Epithelial cell of prostate (primary cell): ENCODE measurements at places on chromosomes 3 and 15.

DNA sequence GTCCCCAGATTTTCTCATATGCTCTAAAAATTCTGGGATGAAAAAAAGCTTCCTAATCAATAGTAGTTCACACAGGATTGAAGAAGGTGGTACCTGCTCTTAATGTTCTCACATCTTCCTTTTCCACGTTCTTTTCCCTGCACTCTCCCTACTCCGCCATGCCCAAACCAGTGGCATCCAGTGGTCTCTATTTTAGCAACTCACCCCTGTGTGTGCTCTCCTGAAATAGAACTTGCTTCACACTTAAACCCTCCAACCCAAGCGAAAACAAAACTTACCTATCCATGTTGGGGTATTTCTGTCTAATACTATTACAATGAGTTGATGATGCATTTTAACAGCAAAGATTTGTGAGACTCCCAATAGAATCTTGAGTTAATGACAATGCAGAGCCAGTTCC, 148.8 kb downstream of the PLD1 start:
- no peak for DNase-seq

DNA sequence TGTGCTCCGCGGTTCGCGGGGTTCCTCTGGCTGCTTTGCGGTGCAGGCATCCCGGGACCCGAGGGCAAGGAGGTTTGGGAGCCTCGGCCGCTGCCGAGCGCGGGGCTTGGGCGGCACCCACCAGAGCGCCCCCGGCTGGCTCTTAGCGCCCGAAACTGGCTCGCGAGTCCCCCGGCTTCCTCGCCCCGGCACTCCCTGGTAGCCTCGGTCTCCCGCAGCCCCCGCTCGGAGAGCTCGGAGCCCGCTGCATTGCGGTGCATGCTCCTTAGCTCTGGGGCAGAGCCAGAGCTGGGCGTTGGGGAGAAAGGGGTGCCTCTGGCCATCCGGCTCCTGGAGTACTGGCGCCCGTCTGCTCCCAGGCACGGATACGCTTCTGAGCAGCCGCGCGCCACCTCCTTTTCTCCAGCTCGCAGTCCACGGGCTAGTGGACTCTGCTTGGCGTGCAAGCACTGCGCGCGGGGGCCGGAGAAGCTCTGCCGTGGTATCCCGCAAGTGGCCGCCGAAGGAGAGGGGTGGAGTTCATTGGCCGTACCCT, 753 bp downstream of the EPHB1 start:
- DNase-seq, result no peak

GRCh38 chr3:46935168-46935858, 41.2 kb downstream of the CCDC12 start:
- DNase-seq, result peak; percentile 65

DNA sequence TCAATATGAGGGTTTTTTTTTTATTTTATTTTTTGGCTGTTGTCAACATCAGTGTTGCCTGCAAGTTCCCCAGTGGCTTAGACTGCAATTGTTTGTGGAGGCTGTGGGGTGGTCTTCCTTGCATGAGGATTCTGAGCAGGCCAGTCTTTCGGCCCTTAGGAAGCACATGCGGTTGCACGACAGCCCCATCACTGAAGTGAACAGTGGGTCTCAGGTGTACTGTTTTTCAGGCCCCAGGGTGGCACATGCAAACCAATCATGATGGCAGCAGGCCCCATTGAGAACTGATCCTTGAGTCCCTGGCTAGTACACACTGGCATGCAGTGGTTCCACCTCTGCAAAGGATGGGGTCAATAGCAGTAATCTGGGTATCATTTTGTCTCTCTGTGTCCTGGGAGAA, 768.7 kb downstream of the EPHA3 start:
- DNase-seq, result no peak

- DNase-seq, result no peak
Observed at GRCh38 chr3:42173307-42173706, 82.2 kb downstream of the TRAK1 start.

- no peak for DNase-seq
Observed at GRCh38 chr15:70420948-70421482, 323.3 kb upstream of the TLE3 start.

DNA sequence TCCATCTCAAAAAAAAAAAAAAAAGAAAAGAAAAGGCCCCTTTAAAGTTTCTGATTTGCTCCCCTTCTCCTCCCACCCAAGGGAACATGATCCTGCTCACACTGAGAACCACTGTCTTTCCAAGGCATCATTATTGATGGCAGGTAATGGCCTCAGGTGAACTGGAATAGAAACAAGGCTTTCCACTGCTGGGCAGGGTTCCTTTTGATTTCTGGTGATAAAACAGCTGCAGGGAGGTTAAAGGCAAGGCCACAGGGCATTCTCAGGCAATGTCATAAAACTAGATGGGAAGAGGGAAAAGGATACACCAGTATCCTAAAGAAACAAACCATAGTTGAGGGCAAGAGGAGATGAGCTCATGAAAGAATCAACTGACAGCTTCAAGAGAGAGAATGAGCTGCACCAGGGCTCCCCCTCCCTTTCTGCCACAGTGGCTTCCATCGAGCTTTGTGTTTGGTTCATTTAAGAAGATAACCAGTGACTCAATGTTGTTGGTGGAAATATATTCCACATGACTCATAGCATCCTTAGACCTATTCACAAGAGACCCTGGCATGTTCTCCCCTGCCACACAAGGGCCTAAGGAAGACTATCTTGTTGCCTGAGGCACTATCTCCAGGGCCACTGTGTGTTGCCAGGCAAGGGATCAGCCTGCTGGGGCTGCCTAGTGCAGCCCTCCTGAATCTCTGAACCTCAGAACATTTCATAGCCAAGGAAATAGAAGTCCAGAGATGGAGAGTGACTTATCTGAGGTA, 86.4 kb downstream of the WDR76 start:
- DNase-seq, result peak; percentile 69

DNA sequence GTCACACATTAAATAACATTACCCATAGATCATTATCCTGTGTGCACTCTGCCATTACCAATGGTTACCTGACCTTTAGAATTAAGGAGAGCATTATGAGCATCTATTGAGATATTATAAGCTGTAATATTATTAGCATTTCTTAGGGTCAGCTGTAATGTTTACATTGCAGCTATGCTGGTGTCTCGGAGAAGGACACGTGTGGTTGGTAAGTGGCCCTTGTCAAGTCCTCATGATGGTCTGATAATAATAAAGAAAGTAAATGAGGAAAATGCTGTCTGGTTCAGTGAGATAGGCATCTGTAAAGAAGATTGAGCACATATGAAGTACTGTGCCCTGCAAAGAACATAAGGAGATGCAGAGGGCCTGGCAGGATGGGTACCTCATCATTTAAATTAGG, 71.7 kb upstream of the ARL6 start:
- DNase-seq, result no peak

GRCh38 chr3:17590465-17590864, 152.0 kb downstream of the TBC1D5 start:
- no peak for DNase-seq

GRCh38 chr15:73403171-73403570, 34.4 kb upstream of the HCN4 start:
- no peak for DNase-seq

DNA sequence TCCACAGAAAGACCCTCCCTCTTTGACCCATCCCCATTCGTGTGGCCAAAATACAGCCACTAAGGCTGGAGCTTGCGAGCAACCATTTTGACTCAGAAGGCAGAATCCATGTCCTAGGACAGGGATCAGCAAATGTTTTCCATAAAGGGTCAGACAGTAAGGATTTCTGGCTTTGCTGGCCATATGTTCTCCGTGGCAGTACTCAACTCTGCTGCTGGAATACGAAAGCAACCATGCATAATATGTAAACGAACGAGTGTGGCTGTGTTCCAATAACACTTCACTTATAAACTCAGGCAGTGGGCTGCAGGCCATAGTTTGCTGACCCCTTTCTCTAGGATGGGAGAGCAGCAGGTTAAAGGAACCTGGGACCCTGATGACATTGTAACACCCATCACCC, 77.6 kb upstream of the WNT5A start:
- no peak for DNase-seq

- peak; percentile 84 for DNase-seq
Observed at GRCh38 chr3:5330152-5330810, 142.8 kb downstream of the EDEM1 start.

- no peak for DNase-seq
Observed at GRCh38 chr15:62121273-62122015, 43.6 kb downstream of the C2CD4B start.

- DNase-seq, result no peak
Observed at GRCh38 chr3:66467996-66468735, 32.7 kb downstream of the LRIG1 start.

GRCh38 chr15:80710635-80711554, 15.8 kb downstream of the ABHD17C start:
- DNase-seq, result no peak

DNA sequence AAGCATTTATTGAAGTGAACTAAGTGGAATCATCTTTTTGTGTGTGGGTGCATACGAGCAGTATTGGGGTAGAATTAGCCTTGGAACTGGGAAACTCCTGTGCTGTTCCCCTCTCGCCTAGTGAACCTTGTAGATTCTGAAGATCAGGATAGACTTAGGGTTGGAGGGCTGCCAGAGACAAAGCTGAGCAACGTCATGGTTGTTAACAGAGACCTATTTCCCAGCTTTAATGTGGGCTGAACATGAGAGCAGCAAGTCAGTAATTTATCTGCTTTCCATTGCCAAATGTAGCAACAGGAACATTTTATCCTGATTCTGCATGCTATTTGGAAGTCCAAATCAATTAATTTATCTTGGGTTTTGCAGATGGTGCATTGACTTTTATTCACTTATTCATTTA, 246.6 kb downstream of the IL20RB start:
- DNase-seq, result no peak

DNA sequence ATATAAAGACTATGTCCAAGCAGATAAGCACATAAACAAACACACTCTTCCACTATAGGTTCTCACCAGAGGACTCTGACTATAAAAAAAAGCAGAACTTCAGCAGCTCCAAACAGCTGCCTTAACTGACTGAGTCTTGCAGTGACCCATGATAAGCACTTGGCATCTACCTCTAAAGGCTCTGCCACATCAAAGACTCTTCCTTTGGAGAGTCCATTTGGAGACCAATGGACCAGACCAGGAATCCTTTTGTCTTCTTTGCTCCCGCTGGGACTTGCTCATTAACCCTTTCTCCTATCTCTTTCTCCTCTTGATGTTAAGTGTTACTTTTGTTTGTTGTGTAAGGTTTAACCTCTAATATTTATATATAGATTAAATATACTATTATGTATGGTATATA, 424.1 kb downstream of the RSL24D1 start:
- DNase-seq, result no peak

GRCh38 chr3:118966700-118967099, 67.9 kb downstream of the IGSF11 start:
- DNase-seq, result no peak

- no peak for DNase-seq
Observed at GRCh38 chr15:87619161-87619960, 637.2 kb downstream of the NTRK3 start.

GRCh38 chr3:65478551-65479500, 559.9 kb downstream of the MAGI1 start:
- no peak for DNase-seq

GRCh38 chr3:67593761-67594234, 60.6 kb downstream of the SUCLG2 start:
- no peak for DNase-seq

- peak; percentile 49 for DNase-seq
Observed at GRCh38 chr3:139457066-139457465, 19.2 kb downstream of the RBP2 start.

- DNase-seq, result no peak
Observed at GRCh38 chr15:96585484-96586386, 255.2 kb downstream of the NR2F2 start.

- no peak for DNase-seq
Observed at GRCh38 chr15:93265111-93265556, 176.1 kb upstream of the RGMA start.

DNA sequence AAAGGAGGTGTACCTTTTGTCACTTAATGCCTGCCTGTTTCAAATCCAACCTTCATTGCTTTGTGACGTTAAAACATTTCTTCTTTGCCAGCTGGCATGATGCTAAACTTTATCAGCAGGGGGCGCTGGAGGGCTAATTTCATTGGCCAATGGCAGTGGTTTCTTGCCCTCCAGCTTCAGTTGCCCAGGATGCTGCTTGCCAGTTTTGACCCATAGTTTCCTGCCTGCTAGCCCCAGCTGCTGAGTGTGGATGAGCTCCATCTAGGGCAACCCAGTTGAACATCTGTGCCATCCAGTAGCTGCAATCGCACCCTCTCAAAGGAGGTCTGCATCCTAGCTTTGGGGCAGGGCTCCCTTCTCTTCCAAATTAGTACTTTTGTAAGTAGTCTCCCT, 22.1 kb downstream of the ACKR2 start:
- no peak for DNase-seq

DNA sequence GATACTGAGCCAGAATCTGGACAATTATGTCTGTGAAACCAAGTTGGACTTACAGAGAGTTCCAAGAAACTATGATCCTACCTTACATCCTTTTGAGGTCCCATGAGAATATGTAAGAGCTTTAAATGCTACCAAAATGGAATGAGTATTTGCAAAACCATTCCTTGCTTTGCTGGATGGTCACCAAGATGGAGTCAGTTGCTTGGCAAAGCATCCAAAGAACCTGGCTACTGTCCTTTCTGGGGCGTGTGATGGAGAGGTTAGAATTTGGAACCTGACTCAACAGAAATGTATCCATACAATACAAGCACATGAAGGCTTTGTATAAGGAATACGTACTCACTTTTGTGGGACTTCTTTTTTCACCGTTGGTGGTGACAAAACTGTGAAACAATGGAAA, 36.2 kb downstream of the AP4E1 start:
- DNase-seq, result no peak

DNA sequence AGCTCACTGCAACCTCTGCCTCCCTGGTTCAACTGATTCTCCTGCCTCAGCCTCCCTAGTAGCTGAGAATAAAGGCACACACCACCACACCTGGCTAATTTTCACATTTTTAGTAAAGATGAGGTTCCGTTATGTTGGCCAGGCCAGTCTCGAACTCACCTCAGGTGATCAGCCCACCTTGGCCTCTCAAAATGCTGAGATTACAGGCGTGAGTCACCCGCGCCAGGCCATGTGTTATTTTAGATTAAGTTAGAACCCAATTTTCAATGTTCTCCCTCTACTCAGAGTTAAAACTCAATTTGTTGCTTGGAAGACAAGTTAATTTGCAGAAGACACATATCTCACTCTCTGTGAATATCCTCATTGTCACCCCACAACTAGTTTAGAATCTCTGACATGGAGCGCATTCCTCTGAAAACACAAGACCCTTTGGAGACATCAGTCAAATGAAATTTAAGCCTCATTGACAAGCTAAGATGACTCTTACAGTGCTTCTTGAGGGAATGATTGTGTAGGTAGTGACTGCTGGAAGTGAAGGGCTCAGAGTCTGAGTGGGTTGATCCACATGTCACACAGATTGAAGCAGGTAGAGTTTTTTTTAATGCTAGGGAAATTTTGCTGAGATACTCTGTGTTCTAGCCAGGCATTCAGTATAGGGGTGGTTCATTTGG, 60.6 kb upstream of the FRMD4B start:
- DNase-seq, result no peak

DNA sequence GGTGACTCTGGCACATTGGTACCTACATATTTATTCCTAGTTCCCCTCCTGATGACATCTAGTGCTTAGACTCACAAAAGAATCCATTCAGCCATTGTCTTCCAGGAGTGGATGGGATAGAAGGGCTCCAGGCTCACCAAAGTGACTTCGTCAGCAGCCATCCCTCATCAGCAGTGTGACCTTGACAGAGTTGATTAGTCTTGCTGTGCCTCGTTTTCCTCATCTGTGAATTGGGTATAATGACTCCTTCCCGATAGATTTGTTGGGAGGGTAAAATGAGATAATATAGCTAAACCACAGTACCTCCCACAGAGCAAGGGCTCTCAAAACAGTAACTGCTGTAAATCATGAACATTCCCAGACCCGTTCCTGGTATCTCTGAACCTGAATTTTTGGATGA, 10.7 kb downstream of the ACAN start:
- DNase-seq, result no peak

- no peak for DNase-seq
Observed at GRCh38 chr15:96345560-96346399, 15.3 kb downstream of the NR2F2 start.
